ENCODE measurements at places on chromosomes 4 and X. TPM values are rescaled to one million over a fixed set of nuclear protein-coding genes. Genes with fewer than 3 reads are reported as not detected.

Gene AKAP4
- not detected for total RNA-seq

Gene FGFBP1
- total RNA-seq: 3.7 TPM

Gene MAGEE2
- total RNA-seq: not detected

Gene SMIM10L2A
- 0.19 TPM for total RNA-seq

Gene ZMAT1
- not detected for total RNA-seq

Gene NHSL2
- total RNA-seq: 0.32 TPM

Gene FAM200B
- total RNA-seq: 33.6 TPM

Gene IL9R
- total RNA-seq: 0.21 TPM

Gene PTPN13
- total RNA-seq: 3.4 TPM

Gene GAGE12E
- not detected for total RNA-seq

Gene EFHC2
- total RNA-seq: 0.25 TPM

Gene GAB1
- total RNA-seq: 1.7 TPM

Gene AMOT
- not detected for total RNA-seq

Gene PDE6B
- total RNA-seq: not detected

Gene UGT2A1
- not detected for total RNA-seq

Measured in A549 treated with RU486 at 1 μM for 4 hours (cell line).